Ovary (tissue), 10 donors: ENCODE measurements at places on chromosomes 16 and 17.

DNA sequence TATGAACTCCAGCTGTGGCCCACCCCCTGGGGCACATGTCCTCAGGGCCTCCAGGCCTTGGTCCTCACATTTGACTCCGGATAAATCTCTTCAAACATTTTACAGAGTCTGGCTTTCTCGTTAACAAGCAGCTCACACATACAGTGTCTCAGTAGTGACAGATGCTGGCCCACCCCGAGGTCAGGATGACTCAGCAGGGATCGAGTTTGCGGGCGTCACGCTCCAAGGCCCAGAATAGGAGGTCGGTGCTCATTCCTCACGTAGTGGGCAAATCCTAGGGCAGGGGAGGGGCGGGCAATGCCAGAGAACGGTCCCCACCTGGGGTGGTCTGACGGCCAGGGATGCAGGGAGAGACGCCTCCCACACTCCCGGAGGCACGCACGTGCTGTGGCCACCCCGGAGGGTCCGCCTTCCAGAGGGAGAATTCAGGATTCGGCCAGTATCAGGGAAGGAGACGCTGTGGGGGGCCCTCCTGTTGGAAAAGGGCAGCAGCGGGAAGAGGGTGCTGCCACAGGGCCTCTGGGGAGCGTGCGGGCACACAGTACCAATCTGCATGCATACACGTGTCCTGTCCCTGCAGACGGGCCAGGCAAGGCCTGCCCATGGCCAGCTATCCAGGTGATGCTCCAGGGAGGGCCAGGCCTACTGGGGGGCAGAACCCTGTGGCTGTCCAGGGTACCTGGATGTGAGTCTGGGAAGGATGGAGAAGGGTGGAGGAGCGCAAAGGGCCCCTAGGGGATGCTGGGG lies 8.6 kb downstream of the SLC7A5 start:
- DNase-seq: no peak

- no peak for DNase-seq
Observed at GRCh38 chr16:84789431-84789830, 30.4 kb upstream of the CRISPLD2 start.

- no peak for DNase-seq
Observed at GRCh38 chr16:30142672-30143346, 19.8 kb upstream of the MAPK3 start.

DNA sequence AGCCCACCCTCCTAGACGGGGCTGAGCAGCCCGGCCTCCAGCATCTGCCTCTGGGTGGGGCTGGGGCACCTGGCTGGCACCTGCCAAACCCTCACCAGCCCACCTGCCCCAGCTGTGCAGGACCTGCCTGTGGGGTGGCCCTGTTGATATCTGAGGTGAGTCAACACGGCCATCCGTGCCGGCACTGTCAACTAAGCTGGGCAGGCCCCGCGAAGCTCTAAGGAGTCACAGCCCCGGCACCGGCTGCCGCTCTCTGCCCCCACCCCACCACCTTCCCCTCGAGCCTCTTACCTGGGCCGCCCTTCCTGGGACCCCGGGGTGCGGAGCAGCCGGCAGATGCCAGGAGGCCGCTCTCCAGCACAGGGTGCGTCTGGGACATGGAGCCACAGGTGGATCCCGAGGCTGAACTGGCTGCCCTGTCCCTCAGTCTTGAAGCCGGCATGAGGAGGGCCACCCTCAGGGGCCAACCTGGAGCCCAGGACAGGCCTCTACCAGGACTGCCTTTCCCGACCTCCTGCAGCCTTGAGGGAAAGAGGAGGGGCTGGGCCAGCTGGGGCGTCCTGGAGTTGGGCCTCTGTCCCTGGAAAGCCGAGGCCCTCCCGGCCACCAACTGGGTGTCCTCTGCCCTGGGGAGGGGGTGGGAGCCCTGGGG lies 515 bp downstream of the CBFA2T3 start:
- DNase-seq: no peak

DNA sequence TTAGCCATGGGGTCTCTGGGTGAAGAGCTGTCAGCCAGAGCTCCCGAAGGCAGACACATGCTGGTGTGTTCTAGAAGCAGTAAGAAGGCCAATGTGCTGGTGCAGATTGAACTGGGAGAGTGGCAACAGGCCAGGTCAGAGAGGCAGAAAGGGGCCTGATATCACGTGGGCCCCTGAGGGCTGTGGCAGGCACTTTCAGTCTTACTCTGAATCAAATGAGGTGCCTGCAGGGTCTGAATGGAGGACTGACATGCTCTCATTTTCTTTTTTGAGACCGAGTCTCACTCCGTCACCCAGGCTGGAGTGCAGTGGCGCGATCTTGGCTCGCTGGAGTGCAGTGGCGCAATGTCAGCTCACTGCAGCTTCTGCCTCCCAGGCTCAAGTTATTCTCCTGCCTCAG lies 293.8 kb downstream of the ABCC12 start:
- DNase-seq: no peak

- DNase-seq: no peak
Observed at GRCh38 chr16:1713933-1714332, 7.9 kb downstream of the MAPK8IP3 start.

- no peak for DNase-seq
Observed at GRCh38 chr16:87086575-87086974, 230.6 kb downstream of the C16orf95 start.

- DNase-seq: no peak
Observed at GRCh38 chr17:56761387-56761786, 72.3 kb downstream of the C17orf67 start.

- DNase-seq: no peak
Observed at GRCh38 chr17:40327244-40327729, 18.3 kb downstream of the RARA start.

- no peak for DNase-seq
Observed at GRCh38 chr17:67390646-67391361, 13.7 kb downstream of the PITPNC1 start.

- no peak for DNase-seq
Observed at GRCh38 chr17:58575511-58575910, 61.1 kb upstream of the MTMR4 start.

GRCh38 chr17:76545918-76546555 lies 6.2 kb downstream of the PRCD start:
- no peak for DNase-seq

DNA sequence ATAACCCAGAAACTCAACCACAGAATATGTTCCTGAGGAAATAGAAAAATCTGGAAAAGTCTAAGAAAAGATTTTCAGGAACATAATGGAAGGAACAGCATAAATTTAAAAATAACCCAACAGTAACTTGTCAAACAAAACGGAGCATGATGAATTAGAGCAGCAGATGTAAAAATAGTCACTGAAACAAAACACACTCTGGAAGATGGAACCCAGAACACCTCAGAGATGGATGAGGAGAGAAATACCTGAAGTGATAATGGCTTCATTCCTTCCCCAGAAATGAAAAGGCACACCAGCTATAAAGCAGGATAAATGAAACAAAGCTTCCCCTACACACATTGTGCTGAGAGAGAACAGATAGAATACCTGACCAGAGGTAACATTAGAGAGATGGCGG lies 6.3 kb downstream of the TK1 start:
- no peak for DNase-seq

DNA sequence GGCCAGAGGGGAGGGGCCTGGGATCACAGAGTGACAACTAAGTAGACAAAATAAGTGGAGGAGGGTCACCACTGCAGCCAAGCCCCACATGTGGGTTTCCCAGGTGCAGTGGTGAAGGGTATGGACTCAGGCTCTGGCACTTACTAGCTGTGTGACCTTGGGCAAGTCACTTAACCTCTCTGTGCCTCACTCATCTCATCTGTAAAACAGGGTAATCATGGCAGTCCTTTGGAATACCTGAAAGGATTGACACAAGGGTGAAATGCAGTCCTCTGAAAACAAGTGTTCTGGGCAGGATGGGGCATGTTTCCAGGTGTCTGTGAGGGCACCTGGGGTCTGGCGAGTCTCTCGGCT lies 55.8 kb downstream of the NKD1 start:
- no peak for DNase-seq

- no peak for DNase-seq
Observed at GRCh38 chr17:39666231-39666600, 1.1 kb downstream of the TCAP start.

DNA sequence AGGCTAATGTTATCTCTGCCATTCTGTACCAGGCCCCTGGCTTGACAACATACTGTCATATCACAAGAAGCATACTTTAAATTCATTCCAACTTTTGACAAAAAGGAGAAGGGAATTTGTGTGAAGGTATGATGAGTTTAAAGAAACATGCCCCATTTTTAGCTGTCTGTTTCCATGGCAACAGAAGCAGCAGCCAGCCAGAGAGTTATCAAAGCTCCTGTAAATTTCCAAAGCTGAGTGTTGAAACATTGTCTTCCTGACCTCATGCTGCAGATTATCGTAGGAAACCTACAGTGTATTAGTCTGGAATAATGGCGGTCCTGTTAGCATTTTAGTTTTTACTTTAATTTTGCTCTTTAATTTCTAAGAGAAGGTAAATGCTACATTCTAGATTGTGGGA lies 124.9 kb downstream of the MRTFB start:
- no peak for DNase-seq

DNA sequence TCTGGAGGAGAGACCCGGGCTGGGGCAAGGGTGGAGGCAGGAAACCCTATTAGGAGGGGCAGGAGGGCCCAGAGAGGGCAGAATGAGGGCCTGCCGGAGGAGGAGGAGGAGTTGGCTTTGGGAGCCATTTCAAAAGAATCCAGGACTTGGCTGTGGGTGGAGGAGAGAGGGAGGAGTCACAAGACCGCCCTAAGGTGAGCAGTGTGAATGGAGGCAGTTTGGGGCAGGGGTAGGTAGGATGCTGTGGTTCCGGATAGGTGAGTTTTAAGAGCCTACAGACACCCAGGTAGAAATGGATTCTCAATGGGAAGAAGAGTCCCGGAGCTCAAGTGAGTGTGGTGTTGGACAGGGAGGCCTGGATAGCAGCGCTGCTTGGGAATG lies 80.3 kb downstream of the ARHGAP23 start:
- DNase-seq: no peak

DNA sequence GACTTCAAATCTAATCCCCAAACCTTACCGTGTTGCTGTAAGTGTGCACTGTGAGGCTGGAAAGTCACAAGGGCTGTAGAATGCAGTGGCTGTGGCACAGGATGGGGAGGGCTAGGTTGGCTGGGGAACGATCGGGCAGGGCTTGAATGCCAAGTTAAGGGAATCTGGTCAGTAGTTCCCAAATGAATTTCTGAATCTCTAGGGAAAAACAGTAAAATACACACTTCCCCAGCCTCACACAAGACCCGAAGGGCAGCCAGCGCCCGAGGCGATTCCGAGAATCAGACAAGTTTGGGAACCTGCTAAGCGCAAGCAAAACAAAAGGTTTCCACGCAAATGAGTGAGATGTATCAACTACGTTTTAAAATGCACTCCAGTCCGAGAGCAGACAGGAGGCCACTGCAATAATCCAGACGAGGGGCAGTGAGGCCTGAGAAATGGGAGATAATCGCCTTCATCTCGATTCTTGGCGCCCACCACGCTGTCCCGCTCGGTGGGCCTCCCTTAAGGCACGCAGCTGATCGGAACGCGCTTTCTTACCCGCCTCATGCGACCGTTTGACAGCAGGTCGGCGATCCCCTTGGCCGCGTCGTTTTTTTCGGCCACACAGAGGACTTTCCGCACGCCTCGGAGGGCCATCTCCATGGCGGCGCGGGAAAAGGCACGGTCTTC lies 599 bp downstream of the TOP3A start:
- DNase-seq: peak; percentile 35

GRCh38 chr16:2775131-2775716 lies 1.9 kb downstream of the ELOB start:
- no peak for DNase-seq

DNA sequence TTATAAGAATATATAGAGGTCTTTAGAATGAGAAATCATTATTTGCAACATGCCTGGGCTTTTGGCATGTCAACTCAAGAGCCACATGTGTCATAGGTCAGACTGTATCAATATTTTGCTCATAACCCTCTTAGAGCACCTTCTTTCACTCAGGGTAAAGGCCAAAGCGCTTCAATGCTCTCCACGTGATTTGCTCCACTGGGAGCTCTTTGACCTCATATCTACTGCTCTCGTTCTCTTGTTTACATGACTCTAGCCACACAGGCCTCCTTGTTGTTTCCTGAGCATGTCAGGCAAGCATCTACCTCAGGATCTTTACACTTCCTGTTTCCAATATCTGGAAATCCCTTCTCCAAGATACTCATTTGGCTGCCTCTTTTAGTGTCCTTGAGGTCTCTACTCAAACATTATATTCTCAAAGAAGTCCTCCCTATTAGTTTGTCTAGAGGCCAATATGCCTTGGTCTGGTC lies 148.4 kb downstream of the TOX3 start:
- no peak for DNase-seq

- DNase-seq: peak; percentile 35
Observed at GRCh38 chr16:57299009-57299718, 14.7 kb upstream of the PLLP start.

GRCh38 chr16:77077256-77077922 lies 113.6 kb upstream of the MON1B start:
- DNase-seq: no peak

GRCh38 chr16:84378567-84378966 lies 10.2 kb downstream of the ATP2C2 start:
- DNase-seq: no peak

GRCh38 chr17:38912221-38912813 lies 13.1 kb upstream of the LASP1NB start:
- peak; percentile 86 for DNase-seq

DNA sequence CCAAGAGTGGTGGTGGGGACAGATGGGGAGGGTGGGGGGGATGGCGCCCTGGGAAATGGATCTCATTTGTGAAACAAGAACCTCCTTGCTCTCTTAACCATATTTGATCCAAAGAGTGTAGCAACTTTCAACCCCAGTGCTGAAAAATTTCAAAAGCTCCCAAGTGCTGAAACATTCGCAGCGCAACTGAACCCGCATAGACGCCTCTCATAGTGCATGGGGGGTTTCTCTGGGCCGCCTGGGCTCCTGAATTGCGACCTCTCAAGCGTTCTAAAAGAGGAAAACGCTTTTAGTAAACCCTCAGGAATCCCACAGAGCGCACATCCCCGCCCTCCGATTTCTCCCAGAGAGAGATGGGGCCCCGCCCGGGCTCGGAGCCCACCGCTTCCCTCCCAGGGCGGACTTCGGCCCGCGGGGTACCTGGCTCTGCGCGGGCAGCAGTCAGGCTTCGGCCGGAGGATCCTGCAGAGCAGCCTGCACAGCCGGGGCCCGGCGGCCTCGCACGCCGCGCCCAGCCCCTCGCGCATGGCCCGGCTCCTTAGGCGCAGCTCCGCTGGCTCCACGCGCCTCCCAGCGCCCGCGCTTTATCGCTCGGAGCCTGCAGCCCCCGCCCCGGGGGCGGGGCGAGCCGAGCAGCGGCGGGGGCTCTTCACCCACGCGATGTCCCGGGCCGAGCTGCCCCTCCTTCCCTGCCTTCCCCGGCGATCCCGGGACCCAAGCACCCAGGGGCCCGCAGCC lies 7.0 kb downstream of the NOS2 start:
- peak; percentile 24 for DNase-seq
